ENCODE measurements at places on chromosomes 3 and 15.
A peak's percentile ranks its signal among the peaks of the same experiment; 100 is the strongest.

- DNase-seq: no peak
These were observed 326.4 kb upstream of the IGF1R start for GRCh38 chr15:98321896-98322295.

DNA sequence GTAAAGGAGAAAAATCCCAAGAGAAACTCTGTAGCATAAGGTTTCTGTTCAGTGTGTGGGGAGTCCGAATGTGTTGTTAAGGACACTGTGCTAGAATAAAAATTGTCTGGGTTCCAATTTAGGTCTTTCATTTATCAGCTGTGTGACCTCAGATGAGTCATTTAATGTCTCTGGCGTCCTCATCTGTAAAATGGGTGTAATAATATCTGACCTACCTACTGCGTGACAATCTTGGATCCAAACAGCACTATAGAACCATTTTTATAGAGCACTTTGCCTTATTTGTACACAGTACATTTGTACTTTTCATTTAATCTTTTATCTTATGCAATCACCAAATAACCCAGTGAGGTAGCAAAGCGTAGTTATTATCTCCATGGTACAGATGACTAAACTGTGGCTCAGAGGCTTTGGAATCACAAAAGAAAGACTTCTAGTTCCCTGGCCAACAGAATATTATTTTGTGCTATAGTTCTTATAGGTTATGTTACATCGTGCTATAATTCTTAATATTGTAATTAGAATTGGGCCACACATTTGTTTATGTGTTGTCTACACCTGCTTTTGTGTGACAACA lies 46.6 kb upstream of the TNIK start:
- no peak for DNase-seq

- DNase-seq: no peak
These were observed 81.8 kb upstream of the SNRPA1 start for GRCh38 chr15:101376615-101377395.

GRCh38 chr3:141246224-141246957 lies 14.8 kb downstream of the PXYLP1 start:
- DNase-seq: no peak

GRCh38 chr15:90306560-90306959 lies 41.1 kb downstream of the NGRN start:
- no peak for DNase-seq

- no peak for DNase-seq
These were observed 611 bp upstream of the SLC27A2 start for GRCh38 chr15:50181201-50181968.

GRCh38 chr3:187247398-187247797 lies 44.1 kb downstream of the MASP1 start:
- DNase-seq: no peak

DNA sequence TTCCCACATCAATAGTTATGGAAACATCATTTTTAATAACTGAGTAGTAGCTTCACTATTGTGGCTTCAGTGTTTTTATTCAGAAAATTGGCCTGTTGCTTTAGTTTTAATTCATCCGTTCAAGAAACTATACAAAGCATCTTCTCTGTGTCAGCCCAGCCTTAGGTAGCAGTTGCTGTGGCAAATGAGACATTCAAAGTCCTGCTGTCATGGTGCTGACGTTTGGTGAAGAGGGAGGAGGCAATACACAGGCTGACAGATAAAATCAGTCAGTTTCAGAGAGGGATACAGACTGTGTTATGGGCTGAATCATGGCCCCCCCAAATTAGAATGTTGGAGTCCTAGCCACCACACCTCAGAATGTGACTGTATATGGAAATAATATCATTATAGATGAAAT lies 56.5 kb downstream of the SLC7A14 start:
- DNase-seq: no peak

- DNase-seq: no peak
These were observed 44.3 kb downstream of the GLB1 start for GRCh38 chr3:33052671-33053070.

DNA sequence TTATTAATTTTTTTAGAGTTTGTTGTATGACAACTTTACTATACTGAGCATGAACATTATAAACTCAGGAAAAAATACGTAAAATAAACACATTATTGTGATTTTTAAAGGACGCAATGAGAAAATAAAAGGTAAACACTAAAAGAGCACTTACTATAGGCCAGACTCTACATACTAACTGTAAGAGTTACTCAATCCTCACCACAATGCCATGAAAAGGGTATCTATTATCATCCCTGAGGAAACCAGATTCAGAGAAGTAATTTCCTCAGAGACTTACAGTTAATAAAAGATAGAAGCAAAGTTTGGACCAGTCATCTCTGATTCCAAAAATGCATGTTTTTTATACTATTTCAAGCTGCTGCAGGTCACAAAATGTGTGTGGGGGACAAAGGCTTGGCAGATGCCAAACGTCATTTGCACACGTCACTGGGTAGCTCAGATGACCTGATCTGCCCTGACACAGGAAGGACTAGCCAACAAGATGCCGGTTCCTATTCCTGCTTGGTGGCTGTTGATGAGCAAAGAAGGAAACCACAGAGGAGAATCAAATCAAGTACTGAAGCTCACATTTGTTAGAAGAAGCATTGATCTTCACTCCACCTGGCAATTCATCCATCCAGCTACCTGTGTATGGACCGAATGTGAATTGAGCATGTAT lies 42.3 kb downstream of the KLHL6 start:
- DNase-seq: peak; percentile 48

GRCh38 chr3:118077332-118077731 lies 957.3 kb downstream of the IGSF11 start:
- no peak for DNase-seq

GRCh38 chr3:127234778-127235177 lies 41.8 kb downstream of the PRR23E start:
- no peak for DNase-seq

DNA sequence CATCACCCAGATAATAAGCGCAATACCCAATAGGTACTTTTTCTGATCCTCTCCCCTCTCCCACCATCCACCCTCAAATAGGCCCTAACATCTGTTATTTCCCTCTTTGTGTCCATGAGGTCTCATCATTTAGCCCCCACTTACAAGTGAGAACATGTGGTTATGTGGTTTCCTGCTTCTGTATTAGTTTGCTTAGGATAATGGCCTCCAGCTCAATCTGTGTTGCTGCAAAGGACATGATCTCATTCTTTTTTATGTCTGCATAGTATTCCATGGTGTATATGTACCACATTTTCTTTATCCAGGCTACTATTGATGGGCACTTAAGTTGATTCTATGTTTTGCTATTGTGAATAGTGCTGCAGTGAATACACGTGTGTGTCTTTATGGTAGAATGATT lies 165.4 kb downstream of the MBNL1 start:
- DNase-seq: no peak

GRCh38 chr15:31342381-31342780 lies 15.7 kb downstream of the KLF13 start:
- no peak for DNase-seq

GRCh38 chr3:30550246-30550645 lies 56.2 kb upstream of the TGFBR2 start:
- DNase-seq: no peak

GRCh38 chr3:105835606-105836005 lies 33.2 kb downstream of the CBLB start:
- no peak for DNase-seq

DNA sequence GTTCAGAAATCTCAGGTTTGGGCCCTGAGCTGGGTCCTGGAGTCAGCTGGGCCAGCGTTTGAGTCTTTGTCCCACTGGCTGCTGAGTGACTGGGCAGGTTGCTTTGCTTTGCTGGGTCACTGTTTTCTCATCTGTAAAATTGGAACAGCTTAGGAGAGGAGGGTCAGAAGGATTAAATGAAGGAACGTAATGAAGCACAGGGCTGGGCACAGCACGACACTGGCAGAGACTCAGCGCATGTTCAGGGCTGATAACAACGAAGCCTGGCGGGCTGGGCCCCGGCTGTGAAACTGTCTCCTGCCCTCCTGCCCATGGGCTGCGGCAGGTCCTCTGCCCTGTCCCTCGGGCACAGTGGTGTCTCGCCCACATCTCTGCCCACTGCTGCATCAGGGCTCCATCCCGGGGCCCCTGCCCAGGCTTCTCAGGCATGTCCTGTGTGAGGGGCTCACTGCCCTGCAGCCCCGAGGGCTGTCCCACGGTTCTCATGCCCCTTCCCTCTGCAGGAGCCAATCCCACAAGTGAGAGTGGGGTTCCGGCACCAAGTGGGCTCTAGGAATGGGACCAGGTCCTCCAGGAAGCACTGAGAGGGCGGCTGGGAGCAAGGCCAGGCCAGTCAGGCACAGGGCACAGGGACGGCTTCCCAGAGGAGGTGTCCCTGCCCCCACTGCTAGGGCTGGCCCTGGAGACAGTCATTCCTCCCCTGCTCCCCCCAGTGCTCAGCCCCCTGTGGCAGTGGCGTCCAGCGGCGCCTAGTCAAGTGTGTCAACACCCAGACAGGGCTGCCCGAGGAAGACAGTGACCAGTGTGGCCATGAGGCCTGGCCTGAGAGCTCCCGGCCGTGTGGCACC lies 88.0 kb downstream of the TBC1D2B start:
- no peak for DNase-seq

GRCh38 chr3:181631901-181632300 lies 79.8 kb upstream of the SOX2 start:
- DNase-seq: no peak

DNA sequence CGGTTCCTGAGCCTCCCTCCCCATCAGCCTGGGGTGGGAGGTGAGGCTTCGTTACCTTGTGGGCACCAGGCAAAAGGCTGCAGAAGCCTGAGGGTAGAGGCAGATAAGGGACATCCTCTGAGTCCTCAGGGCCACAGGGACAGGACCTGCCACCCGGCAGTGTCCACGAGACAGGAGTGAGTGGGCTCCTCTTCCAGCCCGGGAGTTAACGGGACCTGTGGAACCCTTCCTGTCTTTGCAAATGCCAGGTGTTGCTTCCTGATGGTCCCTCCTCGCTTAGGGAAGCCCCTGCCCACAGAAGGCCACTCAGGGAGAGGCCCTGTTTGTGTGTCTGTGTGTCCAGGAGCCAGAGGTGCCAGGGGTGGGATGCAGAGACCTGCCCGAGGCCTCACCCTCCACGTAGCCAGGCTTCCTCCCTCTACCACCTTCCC lies 111.1 kb upstream of the ALDH1A3 start:
- no peak for DNase-seq

- no peak for DNase-seq
These were observed 142.3 kb upstream of the STT3B start for GRCh38 chr3:31390466-31390865.

DNA sequence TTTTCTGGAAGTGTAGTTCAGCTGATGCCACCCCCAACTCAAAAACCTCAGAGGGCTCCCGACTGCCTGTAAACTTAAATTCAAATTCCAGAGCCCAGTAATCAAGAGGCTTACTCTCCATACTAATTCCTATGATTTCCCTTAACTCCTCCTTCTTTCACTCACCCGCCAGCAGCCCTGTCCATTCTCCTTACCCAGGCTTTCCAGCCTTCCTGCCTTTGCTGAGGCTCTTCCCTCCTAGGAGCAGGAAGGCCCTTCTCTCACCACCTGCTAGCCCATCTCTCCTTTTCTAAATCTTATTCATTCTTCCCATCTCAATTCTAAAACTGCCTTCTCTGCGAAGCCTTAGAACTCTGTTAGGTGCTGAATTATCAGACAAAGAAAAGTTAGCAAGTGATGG lies 30.4 kb downstream of the RORA start:
- no peak for DNase-seq

DNA sequence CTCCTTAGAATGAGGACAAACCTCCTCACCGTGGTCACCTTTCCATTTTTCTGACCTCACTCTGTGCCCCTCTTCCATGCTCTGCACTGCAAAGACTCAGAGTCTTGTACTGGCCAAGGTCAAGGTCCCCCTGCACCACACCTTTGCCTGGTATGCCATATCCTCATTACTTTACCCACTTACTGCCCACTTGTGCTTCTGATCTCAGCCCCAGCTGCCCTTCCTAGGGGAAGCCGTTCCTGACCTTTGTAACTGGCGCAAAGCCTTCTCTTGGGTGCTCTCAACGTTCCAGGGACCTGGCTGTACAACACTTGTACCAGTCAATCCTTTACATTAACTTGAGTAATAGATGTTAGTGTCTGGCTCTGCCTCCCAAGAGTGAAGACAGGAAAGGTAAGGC lies 256.0 kb downstream of the SV2B start:
- DNase-seq: no peak

DNA sequence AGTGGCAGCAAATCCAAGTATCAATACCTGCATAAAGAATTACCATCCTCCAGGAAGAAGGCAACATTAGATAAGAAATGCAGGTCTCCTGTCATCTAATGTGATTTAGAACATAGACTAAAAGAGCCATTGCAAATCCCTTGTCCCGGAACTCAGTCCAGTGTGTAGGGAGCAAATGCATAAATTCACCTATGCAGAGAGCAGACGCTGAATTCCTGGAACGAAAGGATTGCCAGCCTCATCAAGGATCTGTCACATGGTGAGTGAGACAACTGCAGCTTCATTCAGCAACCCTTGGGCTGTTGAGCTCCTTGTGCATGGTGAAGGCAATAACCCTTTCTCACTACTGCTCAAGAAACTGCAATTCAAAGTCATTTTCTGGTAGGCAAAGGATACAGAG lies 696.8 kb upstream of the CFAP20DC start:
- no peak for DNase-seq

DNA sequence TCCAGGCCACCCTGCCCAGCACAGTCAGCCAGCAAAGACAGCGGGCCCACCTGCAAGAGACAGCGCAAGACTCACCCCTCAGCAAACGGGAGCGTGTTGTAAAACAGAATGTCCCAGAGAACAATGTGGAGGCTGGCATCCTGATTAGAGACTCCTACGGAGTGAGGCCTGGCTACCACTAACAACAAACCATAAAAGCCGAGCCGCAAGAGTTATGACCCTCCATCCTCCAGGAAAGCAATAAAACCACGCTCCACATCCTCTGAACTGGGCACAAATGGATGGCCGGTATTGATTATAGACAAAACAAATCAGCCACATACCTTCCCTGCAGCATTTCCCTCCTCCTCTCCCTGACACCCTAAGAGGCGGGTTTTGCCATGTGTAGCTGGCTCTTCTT lies 75.8 kb upstream of the LIPC start:
- no peak for DNase-seq

DNA sequence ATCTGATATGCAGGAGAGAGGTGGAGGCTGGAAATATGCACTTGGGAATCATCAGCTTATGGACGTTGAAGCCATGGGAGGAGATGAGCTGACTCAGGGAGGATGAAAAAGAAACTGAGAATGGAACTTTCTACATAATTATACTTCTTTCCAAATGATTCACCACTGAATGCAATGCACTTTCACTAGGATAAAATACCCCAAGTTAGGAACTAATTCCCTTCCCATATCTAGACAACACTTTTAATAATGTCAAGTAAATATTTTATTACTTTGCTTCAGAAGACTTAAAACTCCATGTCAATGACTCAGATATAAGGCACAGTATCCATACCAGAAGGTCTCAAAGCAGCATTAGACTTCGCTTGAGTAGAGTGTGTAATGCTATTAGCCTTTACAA lies 24.2 kb downstream of the NPTN start:
- DNase-seq: no peak

GRCh38 chr3:197499427-197499826 lies 56.3 kb downstream of the BDH1 start:
- DNase-seq: no peak

GRCh38 chr15:77145370-77145769 lies 74.5 kb upstream of the TSPAN3 start:
- DNase-seq: no peak

GRCh38 chr15:90780916-90781315 lies 63.8 kb downstream of the BLM start:
- DNase-seq: no peak

GRCh38 chr3:43239755-43240154 lies 46.6 kb upstream of the SNRK start:
- DNase-seq: no peak

Measured in effector CD4-positive, alpha-beta T cell (primary cell).